Thoracic aorta (tissue), 2 donors: ENCODE measurements at places on chromosomes 12 and 14. TPM values are rescaled to one million over a fixed set of nuclear protein-coding genes. Genes with fewer than 3 reads are reported as not detected.

DNA sequence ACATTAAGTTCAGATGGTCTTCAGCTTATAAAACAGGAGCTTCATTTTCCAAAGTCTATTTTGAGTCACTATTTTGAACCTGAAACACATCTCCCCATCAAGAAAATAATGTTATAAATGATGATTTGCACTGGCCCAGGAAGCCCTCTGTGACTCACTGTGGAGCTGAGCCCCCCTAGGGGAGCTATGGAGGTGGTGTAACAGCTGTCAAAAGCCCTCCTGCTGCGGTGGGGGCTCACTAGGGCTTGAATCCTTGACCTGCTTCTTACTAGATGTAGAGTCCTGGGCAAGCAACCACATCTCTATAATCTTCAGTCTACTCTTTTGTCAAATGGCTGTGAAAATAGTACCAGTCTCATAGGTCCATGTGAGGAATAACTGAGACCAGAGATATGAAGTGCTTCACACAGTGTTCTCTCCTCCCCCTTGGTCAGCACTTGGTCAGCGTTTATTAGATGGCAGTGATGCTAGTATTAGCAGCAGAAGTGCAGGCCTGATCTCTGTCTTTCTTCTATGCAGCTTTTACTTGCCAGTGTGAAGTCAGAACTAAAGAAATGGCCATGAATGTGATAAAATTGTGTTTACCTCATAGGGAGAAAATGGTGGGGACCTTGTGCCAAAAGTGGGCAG is 83.4 kb downstream of the RTN1 start:
- DNase-seq = no peak

- no peak for DNase-seq
These were observed 188.2 kb upstream of the DIO3 start for GRCh38 chr14:101372894-101373620.

TTC8 gene
- 34.1 TPM for total RNA-seq

USP44 gene
- total RNA-seq = 2.5 TPM
